ENCODE measurements at places on chromosomes 4 and X.

DNA sequence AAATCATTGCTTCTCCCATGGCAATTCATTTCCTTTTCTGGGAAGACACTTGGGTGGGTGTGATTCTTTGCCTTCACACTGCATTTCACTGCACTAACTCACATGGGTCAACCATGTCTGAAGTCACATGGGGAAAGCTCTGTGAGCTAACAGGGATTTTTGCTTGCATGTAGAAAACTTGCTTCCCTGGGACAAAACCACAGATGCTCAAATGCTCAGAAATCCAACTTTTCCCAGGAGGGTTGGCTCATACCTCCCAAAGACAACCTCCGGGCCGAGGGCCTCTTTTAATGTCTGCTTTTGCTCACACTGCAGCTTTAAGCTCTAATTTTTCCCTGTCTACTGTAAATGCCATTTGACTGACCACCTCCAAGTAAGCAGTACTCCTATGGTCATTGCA, 1695.2 kb downstream of the STIM2 start:
- no peak for DNase-seq

GRCh38 chrX:13377550-13377934, 57.7 kb upstream of the ATXN3L start:
- DNase-seq = no peak

DNA sequence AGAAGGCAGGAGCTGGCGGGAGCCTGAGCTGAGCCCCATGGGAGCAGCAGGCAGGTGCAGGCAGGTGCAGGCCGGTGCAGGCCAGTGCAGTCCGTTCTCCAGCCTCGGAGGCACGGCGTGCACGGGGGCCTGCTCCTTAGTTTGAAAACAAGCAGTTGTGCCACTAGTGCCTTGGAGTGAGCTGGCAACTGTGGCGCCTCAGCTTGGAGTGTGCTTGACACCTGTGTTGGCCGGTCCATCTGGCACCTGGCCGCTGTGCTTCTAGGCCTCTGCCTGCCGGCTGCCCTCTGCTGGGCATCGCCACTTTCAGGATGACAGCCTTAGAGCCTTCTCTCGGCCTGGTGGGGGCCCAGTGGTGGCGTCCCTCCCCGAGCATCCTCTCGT, 47.9 kb downstream of the RGS12 start:
- DNase-seq = no peak

GRCh38 chrX:134369576-134369975, 90.4 kb upstream of the HPRT1 start:
- no peak for DNase-seq

GRCh38 chr4:56674984-56675383, 6.1 kb downstream of the HOPX start:
- DNase-seq = no peak

DNA sequence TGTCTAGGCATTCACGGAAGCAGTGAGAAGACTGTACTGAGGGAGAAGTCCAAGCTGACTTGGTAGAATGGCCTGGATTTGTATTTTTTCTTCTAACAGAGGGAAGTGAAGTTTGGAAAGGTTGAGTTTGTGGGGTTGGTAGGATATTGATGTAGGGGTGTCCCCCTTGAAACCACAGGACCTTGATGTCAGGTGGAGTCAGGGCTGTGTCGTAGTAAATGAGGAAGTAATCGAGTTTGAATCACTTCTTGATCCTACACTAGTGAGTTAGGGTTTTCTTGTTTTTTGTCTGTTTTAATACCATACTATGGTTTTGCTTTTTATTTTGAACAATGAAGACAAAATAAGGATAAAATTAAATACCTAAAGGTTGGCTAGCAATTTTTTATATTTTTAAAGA, 30.1 kb upstream of the ANAPC4 start:
- no peak for DNase-seq

DNA sequence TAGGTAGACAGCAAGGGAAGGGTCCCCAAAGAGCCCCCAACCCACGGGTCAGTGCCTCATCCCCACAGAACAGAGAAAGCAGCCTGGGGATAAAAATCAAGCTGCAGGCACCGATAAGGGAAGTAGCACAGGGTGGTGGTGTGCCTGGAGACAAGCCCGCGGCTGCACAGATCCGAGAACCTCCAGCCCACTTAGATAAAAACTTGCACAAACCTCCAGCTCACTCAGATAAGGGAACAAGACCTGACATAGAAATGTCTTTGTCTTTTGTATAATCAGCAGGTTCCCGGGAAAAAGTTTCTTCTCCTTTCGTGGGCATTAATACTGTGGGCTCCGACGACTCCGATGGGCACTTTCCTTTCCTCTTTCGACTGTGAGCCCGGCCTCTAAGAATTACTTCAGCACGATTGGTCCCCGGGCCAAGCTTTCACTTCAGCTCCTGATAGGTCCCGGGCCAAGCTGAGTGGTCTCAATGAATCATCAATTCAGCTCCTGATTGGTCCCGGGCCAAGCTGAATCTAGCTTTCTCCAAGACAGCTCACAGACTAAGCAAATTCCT, 32.4 kb downstream of the PRDX4 start:
- no peak for DNase-seq

DNA sequence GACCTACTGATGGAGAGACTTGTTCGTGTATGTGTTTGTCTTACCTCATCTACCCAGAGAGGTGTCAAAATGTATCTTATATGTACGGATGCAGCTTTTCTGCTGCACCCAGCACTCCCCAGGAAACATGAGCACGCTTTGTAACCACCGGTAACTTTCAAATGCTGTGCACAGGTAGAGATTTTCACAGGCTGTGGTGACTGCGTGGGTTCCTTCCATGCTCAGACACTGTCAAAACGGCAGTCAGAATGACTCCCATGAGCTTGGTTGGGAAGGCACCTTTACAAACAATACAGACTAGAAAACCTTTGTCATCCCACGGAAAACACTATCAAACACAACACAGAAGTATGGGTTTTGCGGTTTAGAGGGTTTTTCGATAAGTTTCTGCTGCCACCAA, 28.2 kb downstream of the F11 start:
- DNase-seq = no peak

DNA sequence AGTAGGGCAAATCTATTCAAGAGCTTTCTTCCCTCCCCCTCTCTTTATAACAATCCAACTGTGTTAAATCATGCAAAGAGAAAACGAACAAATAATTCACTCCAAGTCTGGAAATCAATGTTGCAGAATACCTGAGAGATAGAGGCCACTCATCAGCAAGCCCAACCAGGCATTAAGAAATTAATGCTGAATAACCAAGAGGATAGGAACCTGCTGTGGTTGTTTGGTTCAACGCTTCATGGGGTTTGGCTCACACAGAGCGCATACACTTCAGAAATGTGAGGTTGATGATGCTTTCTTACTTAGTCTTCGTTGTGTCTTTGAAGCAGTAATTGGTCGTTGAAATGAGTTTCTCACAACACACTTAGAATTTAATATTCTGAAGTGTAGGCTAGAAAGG, 1540.0 kb upstream of the PABPC4L start:
- DNase-seq = no peak

DNA sequence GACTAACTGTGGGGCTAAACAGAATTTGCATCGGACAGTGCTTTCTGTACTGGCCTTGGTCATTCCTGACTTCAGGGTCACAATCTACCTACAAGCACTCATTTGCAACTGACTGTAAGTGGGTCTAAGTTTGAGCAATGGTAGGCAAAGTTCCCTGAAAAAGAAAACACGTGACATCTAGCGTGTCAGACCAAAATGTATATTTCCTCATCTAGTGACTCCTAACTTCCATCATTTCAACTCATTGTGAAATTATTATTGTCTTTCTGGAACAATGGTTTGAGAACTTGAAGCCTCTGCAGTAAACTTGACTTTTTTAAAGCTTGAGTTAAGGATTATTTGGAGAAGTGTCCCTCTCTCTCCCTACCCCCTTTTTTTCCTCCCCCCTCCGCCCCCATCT, 113.6 kb downstream of the MID1 start:
- no peak for DNase-seq

GRCh38 chrX:43939187-43939926, 33.8 kb downstream of the NDP start:
- DNase-seq = no peak

- DNase-seq = no peak
Observed at GRCh38 chr4:145436796-145437195, 44.9 kb upstream of the SMAD1 start.

DNA sequence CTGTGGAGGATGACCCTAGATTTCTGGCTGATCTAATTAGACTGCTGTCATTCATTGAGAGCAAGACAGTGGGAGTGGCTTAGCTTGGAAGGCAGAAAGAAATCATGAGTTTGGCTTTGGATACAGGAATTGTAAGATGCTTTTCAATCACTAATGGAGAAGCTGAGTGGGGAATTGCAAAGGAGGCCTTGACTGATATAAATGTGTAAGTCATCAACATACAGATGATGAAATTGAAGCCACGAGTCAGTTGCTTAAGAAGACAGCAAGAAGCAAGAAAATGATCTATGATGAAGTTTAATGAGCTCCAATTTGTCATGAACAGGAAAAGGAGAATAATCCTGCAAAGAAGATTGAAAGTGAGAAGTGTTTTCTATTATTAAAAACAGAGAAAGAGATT, 136.7 kb upstream of the C1QTNF7 start:
- no peak for DNase-seq

DNA sequence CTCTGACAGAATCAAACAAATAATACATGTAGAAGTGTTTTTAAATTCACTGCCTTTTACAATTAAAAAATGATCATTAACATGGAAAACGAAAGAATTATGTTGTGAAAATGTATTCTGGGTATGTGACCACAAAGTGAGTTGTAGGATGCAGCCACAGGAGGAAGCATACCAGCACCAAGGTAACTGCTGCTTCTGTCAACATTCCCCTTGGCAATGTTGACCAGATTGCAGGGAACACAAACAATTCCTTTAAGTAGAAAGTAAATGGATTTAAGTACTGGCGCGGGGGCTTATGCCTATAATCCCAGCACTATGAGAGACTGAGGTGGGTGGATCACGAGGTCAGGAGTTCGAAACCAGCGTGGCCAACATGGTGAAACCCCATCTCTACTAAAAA, 1877.9 kb upstream of the PCDH7 start:
- DNase-seq = no peak

- DNase-seq = no peak
Observed at GRCh38 chr4:155911905-155912304, 8.4 kb downstream of the TDO2 start.

DNA sequence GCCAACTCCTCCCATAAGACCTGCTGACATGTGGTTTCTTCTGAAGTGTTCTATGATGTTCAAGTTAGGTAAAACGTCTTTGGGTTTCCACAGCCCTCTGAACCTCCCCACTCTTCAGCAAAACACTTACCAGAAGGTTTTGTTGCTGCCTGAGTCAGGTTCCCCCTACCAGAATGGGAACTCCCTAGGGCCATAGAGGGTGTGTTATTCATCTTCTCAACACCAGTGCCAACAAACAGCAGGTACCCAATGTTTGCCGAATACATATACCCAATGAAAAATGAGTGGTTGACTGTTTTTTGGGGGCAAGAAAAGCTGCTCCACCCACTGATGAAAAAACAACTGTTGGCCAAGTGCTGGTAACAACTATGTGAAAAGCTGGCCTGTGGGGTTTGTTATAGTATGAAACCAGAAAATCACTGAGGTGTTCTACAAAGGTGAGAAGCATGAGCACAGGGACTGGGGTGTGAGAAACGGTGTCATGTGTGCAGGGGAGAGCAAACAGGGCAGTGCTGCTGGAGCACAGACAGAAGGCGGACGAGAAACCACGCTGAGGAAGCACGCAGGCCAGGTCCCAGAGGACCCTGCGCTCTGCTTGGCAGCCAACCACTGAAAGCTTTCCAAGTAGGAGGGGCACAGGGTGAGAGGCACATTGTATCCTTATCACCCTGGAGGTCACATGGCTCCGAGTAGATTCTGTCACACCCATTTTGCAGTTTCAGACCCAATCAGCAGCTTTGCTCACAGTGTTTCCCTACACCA, 28.8 kb downstream of the ATP8A1 start:
- DNase-seq = peak; percentile 49

- DNase-seq = no peak
Observed at GRCh38 chrX:69158166-69158980, 6.9 kb downstream of the PJA1 start.

All from hypothalamus (tissue), 51 donors.